ENCODE measurements at places on chromosomes 7 and 10.

GRCh38 chr10:70575486-70575873, 27.1 kb downstream of the PRF1 start:
- DNase-seq: peak; percentile 39

GRCh38 chr10:119297207-119297968, 90.0 kb downstream of the GRK5 start:
- no peak for DNase-seq

GRCh38 chr10:33800986-33801385, 466.5 kb upstream of the NRP1 start:
- no peak for DNase-seq

DNA sequence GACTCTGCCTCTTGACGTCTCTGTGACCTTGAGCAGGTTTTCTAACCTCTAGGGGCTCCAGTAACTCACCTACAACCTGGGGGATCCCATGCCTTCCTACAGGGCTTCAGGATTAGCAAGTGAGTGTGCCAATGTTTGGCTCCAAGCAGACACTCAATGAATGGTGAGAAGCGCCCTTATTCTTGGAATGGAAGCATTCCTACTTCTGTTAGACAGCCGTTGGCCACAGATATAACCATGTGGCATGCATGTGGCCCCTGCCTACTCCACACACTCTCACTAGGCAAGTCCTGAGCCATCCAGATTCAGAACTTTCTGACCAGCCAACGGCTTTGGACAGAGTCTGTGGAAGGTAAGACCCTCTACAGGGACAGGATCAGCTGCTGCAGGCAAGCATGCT, 108.9 kb upstream of the LYZL2 start:
- no peak for DNase-seq

DNA sequence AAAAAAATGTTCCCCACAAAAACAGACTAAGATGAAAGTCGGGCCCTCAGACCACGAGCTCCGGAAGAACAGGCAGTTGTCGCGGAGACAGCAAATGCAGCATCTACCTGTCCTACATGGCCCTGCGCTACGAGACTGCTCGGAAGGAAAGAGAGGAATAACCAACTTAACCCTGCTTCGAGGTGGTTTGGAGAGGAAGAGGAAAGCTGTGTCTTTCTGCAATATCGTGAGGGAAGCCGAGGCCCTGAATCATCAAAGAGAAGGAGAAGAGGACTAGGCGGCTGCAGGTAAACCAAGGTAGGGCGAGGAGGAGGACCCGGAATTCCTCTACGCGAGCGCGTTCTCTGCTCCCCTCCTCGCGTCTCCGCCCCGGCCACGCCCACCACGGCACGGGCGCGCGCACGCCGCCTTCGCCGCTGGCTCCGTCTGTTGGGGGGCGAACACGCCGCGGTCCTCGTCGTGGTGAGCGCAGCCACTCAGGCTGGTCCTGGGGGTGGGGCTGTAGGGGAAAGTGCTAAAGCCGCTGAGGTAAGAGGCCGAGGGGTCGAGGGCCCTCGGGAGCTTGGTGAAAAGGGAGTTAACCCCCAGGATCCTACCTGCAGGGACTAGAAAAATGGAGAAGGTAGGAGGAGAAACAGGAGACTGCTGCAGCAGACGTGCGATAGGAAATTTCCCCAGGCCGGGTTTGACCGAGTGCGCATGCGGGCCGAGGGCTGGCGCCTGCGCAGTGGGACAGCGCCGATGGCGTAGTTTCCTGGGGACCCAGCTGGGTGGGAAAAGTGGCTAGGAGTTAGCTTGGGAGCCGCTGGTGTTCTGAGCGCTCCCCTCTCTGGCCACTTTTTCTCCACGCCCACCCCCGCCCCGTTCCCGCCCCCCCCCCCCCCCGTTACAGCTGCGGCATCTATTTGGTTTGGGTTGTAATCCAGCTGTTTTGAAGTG, at the start of the genes ANAPC16 and ASCC1:
ANAPC16 (plus strand) TSS at position 402 of the 939 bp plus-strand sequence. CDS start 7,903 bp downstream, outside the sequence.
ASCC1 (minus strand) TSS at position 666 of the 939 bp plus-strand sequence. CDS start 2,978 bp downstream, outside the sequence.
- peak; percentile 97 for DNase-seq

DNA sequence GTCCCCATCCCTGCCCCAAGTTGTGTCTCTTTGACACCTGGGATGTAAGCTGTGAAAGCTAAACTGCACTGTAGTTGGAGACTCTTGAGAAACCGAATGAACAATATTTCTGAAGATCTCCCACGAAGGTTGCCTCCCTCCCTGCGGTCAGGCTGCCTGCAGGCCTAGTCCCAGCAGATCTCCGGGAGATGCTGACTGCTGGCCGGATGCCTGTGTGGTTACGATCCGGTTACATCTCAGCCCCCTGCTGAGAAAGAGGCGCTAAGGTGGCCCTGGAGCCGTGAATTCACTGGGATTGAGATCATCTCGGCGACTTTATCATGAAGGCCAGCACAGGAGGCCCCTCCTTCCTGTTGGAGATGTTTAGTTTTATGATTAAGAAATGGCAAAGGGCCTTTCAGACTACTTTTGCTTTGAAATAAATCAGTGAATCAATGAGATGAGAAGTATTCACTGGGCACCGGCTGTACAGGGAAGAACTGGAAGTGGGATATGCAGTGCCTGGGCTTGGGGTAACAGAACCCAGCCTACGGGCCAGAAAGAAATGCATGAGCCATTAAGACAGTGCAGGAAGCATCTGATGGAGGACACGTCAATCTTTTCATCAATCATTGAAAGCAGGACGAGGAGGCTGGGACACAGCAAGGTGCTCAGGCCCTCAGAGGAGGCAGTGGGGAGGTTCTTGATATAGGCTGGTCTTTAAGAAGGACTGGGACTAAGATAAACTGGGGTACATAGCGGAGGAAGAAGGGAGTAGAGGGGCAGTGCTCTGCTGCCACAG, 177.6 kb downstream of the PRKAG2 start:
- DNase-seq: no peak

DNA sequence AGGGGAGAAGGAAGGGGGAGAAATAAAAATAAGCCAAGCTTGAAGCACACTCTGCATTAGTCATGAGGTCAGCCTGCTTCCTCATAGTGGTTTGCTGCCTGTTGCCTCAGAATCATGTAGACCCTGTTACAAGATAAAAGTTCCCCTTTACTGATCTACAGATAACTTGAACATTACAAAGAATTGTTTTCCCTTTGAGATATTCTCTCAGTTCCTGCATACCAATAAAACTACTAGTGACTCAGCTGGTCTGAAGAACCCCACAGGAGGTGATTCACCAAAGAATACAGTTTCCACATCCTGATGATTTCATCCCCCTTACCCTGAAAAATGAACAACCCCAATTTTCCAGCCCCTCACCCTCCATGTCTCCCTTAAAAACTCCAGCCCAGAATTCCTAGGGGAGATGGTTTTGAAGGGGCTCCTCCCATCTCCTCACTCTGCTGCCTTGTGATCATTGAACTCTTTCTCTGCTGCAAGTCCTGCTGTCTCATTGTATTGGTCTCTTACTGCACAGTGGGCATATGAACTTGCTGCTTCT, 31.5 kb upstream of the NRP1 start:
- DNase-seq: no peak

- no peak for DNase-seq
Measured at GRCh38 chr7:108525327-108525984, 479 bp downstream of the PNPLA8 start.

DNA sequence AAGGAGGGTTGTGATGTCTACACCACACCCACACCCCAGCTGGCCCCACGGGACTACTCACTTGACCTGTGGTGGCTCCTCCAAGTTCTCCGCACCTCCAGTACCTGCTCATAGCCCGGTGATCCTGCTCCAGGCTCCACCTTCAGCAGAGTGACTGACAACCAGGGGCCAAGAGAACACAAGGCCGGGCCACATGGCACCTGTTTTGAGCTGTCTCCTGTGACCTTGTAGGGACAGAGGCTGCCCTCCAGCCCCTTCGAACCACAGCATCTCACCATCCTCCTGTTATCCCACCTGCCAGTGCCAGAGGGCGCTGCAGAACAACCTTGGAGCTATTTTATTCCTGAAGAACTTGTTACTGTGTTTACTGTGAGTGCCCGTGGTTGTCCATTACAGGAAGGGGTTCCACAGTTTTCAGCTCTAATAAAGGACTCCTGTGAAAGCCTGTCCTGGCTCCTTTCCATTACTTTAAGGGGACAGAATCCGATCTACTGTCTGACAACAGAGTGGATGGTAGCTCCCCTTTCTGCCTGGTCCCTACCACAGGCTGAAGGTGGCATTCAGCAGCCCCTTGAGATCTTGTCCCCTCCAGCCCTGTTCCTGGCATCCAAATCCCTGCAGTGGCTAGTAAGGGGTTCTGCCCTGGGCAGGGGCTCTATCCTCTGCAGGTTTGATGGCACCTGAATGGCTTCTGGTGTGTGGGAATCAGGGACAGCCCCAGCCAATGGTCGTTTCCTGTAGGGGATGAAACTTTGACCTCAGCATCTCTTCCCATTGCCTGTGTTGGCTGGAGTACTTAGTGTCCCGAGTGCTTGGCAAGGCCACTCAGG, 50.8 kb downstream of the C10orf120 start:
- peak; percentile 40 for DNase-seq

GRCh38 chr7:88321694-88322093, 15.0 kb upstream of the STEAP4 start:
- DNase-seq: no peak

GRCh38 chr10:62037890-62038608, 136.6 kb downstream of the ARID5B start:
- DNase-seq: peak; percentile 50

DNA sequence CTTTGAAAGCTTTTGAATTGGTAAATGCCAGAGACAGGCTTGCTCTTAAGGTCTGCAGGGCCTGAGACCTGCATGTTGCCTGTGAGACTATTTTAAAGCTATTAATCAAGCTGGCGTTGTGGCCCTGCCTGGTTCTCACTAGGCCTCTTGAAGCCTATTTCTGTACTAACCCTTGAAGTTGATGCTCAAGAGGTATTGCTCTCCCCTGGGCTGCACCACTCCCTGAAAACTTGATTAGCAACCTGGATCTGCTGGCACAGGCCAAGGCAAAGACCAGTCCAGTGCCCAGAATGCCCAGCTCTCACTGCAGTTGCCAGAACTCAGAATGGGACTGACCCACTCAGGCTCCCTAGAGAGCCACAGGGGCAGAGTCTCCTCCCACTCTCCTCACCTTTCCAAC, 220.0 kb upstream of the MEOX2 start:
- no peak for DNase-seq

DNA sequence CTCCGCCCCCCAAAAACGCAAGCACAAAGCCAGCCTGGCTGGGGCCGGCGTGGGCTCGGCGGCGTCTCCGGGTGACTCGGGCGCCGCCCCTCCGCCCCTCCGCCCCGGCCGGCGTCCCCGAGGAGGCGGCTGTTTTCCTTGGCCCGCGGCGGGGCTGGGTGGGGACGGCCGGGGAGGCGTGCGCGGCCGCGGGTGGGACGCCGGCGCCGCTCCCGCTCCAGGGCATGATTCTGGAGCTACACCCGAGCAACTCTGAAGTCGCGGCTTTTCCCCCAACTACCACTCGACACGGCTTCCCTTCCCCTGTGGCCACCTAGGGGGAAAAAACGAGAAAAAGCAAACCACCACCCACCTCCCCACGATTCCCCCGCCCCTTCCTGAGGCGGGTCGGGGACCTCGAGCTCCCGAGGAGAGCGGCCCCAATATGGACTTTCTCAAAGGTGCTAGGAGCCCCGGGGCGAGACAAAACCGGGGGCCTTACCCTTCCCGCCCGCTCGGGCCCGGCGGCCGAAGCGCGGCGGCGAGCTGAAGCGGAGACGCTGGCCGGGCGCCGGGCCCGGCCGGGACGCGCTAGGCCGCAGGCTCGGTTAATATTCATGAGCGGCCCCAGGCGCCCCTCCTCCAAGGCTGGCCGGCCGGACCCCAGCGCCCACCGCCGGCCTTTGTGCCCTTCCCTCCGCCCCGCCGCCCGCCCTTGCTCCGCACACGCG, 856 bp downstream of the ARHGAP21 start:
- peak; percentile 76 for DNase-seq

- DNase-seq: peak; percentile 46
Measured at GRCh38 chr10:103145046-103145445, 48.0 kb downstream of the NT5C2 start.

GRCh38 chr10:62625484-62625883, 179.0 kb upstream of the ADO start:
- DNase-seq: peak; percentile 40

DNA sequence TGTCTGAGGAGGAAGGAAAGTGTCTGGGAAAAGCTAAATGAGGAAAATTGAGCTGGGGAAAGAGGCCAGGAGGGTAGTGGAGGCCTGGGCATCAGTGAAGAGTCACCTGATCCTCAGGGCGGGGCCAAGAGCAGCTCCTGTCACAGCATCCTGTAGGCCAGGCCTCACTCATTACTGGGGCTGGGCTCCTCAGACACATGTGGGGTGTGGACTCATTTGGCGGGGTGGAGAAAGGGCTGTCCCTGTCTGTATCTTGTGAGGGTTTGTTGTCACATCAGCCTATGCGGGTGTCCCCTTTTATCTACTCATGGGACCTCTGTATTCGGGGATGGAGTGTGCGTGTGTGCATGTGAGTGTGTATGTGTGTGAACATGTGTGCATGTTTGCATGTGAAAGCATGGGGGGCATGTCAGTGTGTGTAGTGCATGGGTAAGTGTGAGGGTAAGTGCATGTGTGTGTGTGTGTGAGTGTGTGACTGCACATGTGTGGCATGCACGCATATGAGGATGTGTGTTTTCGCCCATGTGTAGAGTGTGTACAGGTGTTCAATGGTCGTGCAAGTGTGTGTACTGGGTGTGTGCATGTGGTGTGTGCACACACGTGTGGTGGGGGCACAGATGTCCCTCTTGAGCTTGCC, 67.8 kb downstream of the RAMP3 start:
- no peak for DNase-seq

DNA sequence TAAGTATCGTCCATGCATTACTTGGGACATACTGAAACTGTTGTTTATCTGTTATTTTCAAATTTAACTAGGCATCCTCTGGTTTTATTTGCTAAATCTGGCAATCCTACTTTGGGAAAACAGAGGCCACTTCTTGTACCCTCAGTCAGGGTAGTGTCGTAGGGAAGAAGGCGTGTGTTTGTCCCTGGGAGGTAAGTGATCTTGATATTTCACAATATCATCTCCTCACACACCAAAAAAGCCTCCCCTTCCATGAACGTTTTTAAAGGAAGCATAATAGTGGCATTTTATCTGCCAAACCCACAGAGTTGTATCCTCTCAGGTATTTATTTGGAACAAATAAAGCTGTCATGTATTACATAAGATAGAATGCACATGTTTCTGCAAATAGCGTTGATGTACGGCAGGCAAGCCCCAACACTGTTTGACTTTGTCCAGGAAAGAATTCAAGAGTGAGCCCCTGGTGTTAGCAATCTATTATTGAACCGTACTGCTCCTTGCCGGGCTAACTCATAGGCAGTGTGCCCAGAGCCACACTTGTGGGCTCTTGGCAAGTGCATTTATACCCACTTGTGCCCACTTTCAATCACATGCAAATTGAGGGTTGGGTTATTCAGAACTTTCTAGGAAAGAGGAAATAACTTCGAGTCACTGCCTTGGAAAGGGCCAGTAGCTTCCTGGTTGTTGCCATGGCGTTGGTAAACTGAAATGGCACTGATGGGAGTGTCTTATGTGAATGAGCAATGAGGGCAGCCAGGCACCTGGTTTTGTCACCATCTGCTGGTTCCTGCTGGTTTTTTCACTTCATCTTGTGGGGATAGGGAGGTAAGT, 266.0 kb downstream of the USP6NL start:
- no peak for DNase-seq

GRCh38 chr10:84292502-84292901, 35.9 kb upstream of the CCSER2 start:
- no peak for DNase-seq

GRCh38 chr7:99030951-99031350, 113.0 kb downstream of the SMURF1 start:
- DNase-seq: no peak
